ENCODE measurements at places on chromosomes 11 and 22.

- DNase-seq = no peak
Observed at GRCh38 chr22:48444320-48445112, 1383.2 kb downstream of the BRD1 start.

DNA sequence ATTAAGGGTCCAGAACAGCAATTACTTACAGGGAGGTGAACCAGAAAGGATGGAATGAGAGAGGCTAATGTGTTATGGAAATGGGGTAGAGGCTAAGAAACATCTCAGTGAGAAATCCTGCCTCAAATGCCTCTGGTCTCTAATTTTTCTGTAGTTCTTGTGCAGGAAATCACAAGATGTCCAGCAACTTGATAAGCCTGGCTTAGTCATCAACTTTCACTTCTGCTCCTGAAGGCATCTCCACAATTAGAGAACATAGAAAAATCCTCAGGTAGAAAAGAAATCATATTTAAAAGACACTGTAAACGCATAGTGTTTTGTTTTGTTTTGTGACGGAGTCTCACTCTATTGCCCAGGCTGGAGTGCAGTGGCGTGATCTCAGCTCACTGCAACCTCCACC is 18.7 kb downstream of the MRGPRX4 start:
- no peak for DNase-seq

DNA sequence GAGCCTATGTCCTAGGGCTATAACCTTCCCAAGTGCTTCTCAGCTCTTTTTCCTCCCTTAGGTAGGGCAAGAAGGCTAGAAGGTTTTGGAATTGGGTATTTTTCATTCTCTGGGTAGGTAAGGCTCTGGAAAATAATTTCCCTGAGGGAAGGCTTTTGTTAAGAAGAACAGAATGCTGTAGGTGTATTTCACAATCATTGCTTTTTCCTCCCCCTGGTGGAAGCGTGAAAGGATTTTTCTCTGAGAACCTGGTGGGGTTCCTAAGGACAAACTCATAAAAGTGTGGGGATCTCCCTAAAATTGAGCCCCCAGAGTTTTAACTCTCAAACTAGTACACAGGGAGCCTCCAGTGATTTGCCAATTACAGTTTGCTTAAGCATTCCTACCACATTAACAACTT is 41.1 kb upstream of the NARS2 start:
- no peak for DNase-seq

DNA sequence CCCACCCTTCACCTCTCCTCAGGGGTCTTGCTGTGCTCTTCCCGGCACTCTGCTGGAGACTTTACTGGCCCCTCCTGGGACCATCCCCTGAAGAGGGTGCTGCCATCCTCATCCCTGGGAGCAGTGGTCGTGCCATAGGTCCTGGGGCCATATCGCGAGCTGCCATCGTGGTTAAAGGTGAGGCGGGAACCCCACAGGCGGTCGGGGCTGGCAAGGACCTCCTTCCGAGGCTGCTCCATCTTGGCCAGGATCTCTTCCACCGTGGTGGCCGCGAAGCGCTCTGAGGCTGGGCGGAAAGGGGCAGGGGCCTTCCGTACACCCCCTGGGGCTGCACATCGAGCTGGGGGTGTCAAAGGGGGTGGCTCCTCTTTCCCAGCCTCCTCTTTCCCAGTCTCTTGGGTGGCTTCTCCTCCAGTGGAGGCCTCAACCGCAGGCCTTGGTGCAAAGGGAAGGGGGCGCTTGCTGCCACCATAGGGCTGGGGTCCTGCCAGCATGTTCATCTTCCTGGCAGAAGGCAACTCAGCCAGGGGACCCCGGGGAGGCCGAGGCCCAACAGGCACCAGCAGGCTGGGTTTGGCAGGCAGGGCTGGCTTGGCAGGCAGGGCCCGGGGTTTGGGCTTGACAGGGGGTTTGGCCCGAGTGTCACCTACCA is 4.6 kb downstream of the TNKS1BP1 start:
- DNase-seq = no peak

DNA sequence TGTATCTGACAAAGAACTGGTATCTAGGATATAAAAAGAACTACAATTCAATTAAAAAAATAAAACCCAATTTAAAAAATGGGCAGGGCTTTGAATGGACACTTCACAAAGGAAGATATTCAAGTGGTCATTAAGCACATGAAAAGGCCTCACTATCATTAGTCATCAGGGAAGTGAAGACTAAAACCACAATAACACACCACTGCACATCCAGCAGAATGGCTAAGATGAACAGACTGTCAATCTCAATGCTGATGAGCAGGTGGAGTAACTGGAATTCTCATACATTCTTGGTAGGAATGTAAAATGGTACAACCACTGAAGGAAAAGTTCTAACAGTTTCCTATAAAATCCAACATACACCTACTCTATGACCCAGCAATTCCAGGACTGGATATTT is 8.9 kb downstream of the HPS4 start:
- no peak for DNase-seq

- no peak for DNase-seq
Observed at GRCh38 chr11:94148189-94148588, 19.5 kb downstream of the PANX1 start.

All from kidney epithelial cell (primary cell).